SK-MEL-5 (cell line): ENCODE measurements at places on chromosomes 3 and 15. TPM values are rescaled to one million over a fixed set of nuclear protein-coding genes. Genes with fewer than 3 reads are reported as not detected.

Gene EXD1
- 0.51 TPM in 1 of 2 replicates, not detected in the other for total RNA-seq

Gene GALNT15
- total RNA-seq: 0.13 TPM in 1 of 2 replicates, not detected in the other

Gene P2RY1
- total RNA-seq: 3.6 and 4.8 TPM in 2 replicates

Gene POC1A
- total RNA-seq: 7.7 and 11.5 TPM in 2 replicates

Gene VPS8
- total RNA-seq: 51.5 and 53.0 TPM in 2 replicates

Gene CD200
- total RNA-seq: 1.9 and 3.5 TPM in 2 replicates

Gene MINAR1
- 2.4 and 2.5 TPM in 2 replicates for total RNA-seq

Gene TF
- total RNA-seq: 0.34 and 0.59 TPM in 2 replicates

Gene CCR5
- total RNA-seq: not detected in 2 replicates

Gene IL5RA
- total RNA-seq: not detected in 2 replicates

Gene STAC
- total RNA-seq: 2.2 TPM in 1 of 2 replicates, not detected in the other

Gene FOXL2
- not detected in 2 replicates for total RNA-seq

Gene CD96
- 60.5 and 72.2 TPM in 2 replicates for total RNA-seq

Gene C3orf20
- total RNA-seq: not detected in 2 replicates

Gene SH2D7
- total RNA-seq: not detected in 2 replicates

Gene SUSD5
- total RNA-seq: 2.2 and 3.0 TPM in 2 replicates

Gene TERC
- 2.5 and 10.4 TPM in 2 replicates for total RNA-seq

Gene SV2B
- total RNA-seq: 0.11 and 0.18 TPM in 2 replicates

Gene ULK3
- total RNA-seq: 47.2 and 47.6 TPM in 2 replicates

Gene FANCD2OS
- total RNA-seq: not detected in 2 replicates

Gene INKA1
- 3.4 and 6.9 TPM in 2 replicates for total RNA-seq

Gene PPARG
- total RNA-seq: 3.2 and 3.3 TPM in 2 replicates

Gene C2CD4A
- total RNA-seq: not detected in 2 replicates

Gene SLC24A5
- 423 and 457 TPM in 2 replicates for total RNA-seq

Gene STARD9
- 2.1 and 2.2 TPM in 2 replicates for total RNA-seq

Gene SLC28A2
- total RNA-seq: not detected in 2 replicates

Gene DAZL
- total RNA-seq: not detected in 2 replicates

Gene LCTL
- 0.21 and 0.40 TPM in 2 replicates for total RNA-seq

Gene APBA2
- total RNA-seq: 21.0 and 24.6 TPM in 2 replicates
